Activated B cell treated with CpG ODN at 0.5 μM for 24 hours (primary cell): ENCODE measurements at places on chromosomes 7 and 10.

- no peak for DNase-seq
These were observed 63.7 kb downstream of the PRSS58 start for GRCh38 chr7:142194201-142194600.

- no peak for DNase-seq
These were observed 238.4 kb upstream of the PLXDC2 start for GRCh38 chr10:19577807-19578206.

GRCh38 chr10:110077436-110078130 lies 69.8 kb downstream of the ADD3 start:
- no peak for DNase-seq

DNA sequence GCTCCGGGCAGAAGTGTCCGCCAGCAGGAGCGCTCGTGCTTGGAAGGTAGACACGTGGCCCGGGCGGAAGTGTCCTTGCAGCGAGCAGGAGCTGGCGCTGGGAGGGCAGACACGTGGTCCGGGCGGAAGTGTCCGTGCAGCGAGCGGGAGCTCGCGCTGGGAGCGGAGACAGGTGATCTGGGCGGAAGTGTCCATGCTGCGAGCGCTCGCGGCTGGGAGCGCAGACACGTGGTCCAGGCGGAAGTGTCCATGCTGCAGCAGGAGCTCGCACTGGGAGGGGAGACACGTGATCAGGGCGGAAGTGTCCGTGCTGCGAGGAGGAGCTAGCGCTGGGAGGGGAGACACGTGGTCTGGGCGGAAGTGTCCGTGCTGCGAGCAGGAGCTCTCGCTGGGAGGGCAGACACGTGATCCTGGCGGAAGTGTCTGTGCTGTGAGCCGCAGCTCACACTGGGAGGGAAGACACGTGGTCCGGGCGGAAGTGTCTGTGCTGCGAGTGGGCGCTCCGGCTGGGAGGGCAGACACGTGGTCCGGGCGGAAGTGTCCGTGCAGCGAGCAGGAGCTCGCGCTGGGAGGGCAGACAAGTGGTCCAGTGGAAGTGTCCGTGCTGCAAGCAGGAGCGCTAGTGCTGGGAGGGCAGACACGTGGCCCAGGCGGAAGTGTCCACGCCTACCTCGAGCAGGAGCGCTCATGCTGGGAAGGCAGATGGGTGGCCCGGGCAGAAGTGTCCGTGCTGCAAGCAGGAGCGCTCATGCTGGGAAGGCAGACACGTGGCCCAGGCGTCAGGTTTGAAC lies 41.1 kb upstream of the PRKAR1B start:
- no peak for DNase-seq

GRCh38 chr10:96610817-96611216 lies 24.0 kb upstream of the TM9SF3 start:
- DNase-seq = no peak

DNA sequence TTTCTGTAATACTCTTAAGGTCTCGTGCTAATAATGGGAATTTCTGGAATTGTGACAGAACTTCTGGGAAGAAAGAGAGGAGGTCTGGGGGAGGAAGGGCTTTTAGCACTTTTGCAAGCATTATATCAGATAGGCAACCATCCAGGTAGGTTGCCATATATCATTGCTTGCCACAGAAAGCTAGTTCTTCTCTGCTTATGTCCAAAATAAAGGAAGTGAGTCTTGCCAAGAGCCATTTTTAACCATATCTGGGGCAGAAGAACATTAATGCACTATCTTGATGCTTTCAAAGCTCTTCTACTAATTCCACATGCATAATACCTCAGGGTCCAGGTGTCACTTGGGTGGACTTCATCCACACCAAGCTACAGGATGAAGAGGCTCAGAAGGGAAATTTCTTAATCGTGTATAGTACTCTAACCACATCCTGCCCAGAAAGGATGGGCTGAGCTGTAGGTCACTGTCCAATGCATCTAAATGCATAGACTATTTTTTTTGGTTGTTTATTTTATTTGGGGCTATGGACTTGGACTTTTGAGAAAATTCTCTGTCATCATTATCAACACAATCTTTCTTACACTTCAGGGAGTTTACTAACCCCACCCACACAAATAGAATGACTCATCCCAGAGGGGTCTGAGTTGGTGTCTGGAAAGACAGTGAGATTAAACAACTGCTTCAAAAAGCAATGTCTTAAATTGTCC lies 68.9 kb upstream of the ADO start:
- no peak for DNase-seq

DNA sequence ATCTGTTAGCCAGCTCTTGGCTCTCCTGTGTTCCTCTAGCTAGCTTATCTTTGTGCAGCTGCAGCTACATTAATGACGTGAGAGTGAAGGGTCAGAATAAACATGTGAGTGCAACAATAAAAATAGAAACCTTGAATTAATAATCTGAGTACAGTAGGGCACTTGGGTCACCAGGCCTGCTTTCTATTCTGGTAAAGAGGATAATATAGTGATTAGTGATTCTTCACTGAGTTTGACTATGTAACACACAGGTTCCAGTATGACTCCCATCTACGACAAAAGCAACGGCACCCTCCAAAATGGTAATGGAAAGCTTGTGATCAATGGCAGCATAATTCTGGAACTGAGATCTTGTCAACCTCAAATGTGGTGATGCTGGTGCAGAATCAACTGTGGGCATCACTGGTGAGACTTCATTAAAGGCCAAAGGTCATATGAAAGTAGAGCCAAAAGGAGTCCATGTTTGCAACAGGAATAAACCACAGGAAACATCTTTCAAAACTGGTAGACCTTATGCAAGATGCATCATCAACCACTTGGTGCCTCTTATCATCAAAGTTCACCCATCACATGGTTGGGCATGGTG lies 77.6 kb downstream of the NRBF2 start:
- DNase-seq = no peak
